ENCODE measurements at places on chromosomes 4 and X. TPM values are rescaled to one million over a fixed set of nuclear protein-coding genes. Genes with fewer than 3 reads are reported as not detected.

Gene AFF1
- 112 TPM for total RNA-seq

Gene PAGE1
- total RNA-seq, result not detected

Gene MAOA
- total RNA-seq, result 477 TPM

- DNase-seq, result no peak
Observed at GRCh38 chrX:53087388-53087831, 5.2 kb downstream of the TSPYL2 start.

- no peak for DNase-seq
Observed at GRCh38 chrX:147779173-147779572, 132.5 kb upstream of the FMR1 start.

DNA sequence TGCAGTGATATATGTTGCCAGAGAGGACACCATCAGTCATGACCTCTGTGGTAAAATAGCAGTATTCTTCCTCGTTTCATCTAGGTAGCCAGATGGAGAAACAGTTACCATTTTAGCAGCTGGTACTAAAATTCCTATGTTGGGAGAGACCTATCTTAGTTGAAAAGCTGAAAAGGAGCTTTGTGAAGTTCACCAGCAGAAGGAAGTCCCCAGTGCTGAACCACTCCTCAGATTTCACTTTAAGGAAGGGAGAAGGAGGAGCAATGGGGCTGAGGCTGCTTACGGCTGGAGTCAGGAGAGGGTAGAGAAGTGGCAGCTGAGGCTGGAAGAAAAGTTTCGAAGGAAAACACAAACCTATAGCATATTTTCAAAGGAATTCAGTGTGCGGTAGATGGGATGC is 103.7 kb downstream of the ATXN3L start:
- DNase-seq, result no peak

DNA sequence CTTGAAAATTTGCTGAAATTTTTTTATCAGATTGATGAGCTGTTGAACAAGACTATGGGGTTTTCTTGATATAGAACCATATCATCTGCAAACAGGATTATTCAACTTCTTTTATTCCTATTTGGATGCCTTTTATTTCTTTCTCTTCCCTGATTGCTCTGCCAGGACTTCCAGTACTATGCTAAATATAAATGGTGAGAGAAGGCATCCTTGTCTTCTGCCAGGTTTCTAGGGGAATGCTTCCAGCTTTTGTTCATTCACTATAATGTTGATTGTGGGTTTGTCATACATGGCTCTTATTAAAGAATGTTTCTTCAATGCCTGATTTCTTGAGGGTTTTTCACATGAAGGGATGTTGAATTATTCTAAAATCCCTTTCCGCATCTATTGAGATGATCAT is 1139.5 kb downstream of the FAM133A start:
- DNase-seq, result no peak

DNA sequence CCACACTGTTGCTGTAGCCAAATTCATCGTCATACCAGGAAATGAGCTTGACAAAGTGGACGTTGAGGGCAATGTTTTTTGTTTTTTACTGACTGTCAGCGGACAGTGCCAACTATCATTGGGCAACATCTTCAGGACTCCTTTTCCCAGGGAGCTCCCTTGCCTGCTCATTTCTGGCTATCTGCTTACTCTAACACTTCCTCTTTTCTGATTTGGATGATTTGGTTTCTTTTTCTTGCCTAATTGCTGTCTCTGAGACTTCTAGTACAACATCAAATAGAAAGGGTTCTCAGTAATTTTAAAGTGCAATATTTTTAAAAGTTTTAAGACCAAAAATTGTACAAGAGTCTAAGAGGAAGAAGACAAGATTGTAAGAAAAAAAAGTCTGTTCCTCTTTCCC is 92.0 kb upstream of the KLHL4 start:
- no peak for DNase-seq
